ENCODE measurements at places on chromosomes 5 and 9.

DNA sequence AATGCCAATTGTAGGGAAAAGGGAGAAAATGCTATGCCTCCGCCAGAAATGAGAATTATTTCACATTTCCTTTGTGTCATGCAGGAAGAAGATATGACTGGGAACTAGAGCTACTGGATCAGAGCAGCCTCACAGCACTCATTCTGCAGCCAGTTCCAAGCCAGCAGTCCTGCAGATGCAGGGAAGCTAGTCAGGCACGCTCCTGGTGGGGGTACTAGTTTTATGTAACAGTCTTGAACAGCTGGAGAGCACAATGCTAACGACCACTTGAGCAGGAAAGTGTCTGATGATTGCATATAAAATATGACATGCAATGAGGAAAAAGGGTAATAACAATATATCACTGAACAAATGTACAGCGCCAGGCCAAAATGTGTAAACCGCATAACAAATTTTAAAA lies 21.7 kb downstream of the CDH10 start:
- peak; percentile 61 for DNase-seq

DNA sequence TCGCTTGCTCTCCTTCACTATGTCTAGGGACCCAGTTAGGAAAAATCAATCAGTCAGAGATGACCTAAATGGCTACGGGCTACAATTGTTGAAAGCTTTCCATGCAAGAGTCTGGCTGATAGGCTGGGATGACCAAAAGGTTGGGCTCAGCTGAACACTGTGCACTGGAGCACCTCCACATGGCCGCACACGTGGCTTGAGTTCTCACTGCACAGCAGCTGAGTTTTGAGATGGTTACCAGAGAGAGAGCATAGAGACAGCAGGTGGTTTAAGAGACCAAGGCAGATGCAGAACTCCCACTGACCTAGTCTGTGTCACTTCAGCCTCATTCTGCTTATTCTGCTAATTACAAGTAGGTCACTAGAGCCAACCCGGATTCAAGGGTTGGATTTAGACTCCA lies 2354.8 kb upstream of the C9orf72 start:
- no peak for DNase-seq

GRCh38 chr5:42507451-42508097 lies 84.3 kb downstream of the GHR start:
- no peak for DNase-seq

DNA sequence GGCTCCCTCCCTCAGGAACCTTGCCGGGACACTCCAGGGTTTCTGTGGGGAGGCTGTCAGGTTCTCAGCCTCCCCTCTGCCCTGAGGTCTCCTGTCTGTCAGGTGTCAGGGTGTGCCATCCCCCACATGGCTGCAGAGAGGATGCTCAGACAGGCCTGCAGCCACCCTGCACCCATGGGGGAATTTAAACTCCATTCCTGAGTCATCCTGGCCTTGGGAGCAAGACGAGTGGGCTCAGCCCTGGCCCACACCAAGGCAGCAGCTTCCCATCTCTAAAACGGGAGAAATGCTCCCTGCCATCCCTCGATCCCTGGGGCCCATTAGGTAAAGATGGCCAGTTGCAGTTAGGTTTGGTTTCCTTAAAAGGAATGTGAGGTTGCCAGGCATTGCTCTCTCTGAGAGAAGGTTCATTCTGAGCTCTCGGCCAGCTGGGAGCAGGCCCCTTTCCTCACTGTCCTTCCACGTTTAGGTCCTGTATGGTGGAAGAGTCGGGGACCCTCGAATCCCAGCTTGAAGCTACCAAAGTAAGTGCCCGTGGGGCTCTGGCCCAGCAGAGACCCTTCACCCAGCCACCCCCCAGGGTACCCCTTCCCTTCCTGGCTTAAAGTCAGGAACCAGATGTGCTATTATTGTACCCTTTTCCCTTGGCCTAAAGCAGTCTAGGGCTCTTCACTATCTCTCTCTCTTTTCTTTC lies 26.6 kb downstream of the DYNC2I2 start:
- no peak for DNase-seq

- no peak for DNase-seq
Observed at GRCh38 chr5:37029436-37029835, 152.9 kb downstream of the NIPBL start.
